ENCODE measurements at places on chromosomes 13 and 19.
A peak's percentile ranks its signal among the peaks of the same experiment; 100 is the strongest.

DNA sequence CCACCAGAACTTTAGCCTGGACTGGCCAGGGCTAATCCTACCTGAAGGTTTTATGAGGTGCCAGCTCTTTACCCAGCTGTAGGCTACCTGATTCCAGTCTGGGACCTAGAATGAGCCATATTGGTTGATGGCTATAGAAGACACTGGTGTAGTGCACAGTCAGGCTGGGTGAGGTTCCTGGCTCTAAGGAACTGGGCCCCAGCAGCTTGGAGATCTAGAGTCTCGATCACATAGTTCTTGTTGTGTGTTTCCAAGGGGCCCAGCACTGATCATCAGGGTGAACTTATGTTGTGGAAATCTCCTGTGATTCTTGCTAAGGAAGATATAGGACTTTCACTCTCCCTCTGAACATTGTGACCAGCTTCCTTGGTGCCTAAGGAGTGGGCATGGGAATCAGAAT, 236.3 kb downstream of the ZNF536 start:
- no peak for DNase-seq

GRCh38 chr13:74452881-74453280, 318.7 kb upstream of the KLF12 start:
- no peak for DNase-seq

GRCh38 chr13:110264685-110265275, 42.2 kb downstream of the COL4A1 start:
- no peak for DNase-seq

DNA sequence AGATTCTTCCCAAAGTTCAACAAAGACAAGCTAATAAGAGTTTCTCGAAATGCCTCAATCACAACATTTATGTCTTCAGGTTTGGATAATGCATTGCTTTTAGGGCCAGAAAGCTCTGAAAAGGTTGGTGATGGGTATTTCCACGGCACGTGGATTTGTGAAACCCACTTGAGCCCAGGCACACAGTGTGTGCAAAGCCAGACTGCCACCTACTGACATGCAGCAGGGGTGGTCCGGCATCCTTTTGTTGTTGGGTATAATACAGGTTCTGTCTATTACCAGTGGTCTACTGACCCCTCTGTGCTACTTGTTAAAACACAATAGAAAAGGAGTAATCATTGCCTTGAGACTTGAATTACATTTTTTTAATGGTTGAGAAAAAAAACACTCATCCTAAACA, 225.6 kb downstream of the RAP2A start:
- no peak for DNase-seq

DNA sequence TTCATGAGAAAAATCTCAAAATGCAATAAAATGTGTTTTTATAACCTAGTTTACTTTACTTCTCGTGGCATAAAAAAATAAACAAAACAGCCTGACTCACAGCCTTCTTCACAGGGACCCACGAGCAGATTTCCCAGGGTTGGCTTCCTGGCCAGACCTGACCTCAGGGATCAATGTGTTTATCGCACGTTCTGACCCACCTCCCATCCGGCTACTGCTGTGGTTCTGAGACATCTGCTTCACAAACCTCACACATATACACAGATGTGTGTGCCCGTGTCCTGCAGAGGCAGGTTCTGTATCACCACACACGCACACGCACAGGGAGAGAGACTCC, 118.3 kb downstream of the COL4A2 start:
- DNase-seq: no peak

DNA sequence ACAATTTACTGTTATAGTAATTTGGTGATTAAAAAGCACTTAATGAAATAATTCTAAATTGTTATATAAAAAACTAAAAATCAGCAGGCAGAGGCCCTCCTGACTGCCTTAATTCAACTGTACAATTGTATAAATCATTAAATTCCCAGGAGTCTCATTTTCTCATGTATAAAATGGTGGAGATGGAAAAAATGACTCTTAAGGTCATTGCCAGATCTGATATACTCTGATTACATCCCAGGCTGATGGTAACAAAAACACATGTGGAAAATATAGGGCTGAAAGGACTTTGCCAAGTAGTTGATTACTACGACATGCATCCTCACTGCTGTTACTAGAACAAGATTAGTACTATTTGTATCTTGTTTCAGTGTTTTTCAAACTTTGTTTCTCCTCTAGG, 1020.0 kb upstream of the SLC10A2 start:
- no peak for DNase-seq

- no peak for DNase-seq
Measured at GRCh38 chr13:48478391-48478790, 54.5 kb downstream of the RCBTB2 start.

GRCh38 chr19:39971380-39972035, 543 bp downstream of the PSMC4 start:
- no peak for DNase-seq

GRCh38 chr13:29746148-29746677, 104.2 kb downstream of the UBL3 start:
- no peak for DNase-seq

DNA sequence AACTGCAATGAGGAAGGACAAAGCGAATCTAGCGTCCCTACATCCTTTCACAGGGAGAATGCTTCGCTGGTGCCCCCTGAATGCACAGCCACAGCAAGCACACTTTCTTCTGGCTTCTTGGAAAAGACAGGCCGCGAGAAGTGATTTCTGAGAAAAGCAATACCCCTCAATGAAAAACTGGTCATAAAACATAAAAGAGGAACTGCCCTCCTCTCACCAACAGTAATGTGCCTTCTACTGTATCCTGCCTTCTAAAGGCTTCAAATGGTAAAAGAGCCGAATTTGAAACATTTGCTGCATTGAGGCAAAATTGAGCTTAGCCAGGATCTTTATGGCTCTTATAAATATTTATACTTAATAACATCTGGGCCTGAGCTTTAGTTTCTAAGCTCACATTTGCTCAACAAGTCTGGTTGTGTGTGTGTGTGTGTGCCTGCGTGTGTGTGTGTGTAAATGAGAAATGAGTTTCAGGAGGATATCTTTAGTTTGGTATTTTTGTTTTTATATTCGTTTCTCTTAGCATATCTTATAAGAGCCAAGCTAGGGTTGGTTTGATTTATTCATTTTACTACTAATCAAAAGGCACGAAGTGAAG, 246.1 kb upstream of the MAB21L1 start:
- DNase-seq: no peak

DNA sequence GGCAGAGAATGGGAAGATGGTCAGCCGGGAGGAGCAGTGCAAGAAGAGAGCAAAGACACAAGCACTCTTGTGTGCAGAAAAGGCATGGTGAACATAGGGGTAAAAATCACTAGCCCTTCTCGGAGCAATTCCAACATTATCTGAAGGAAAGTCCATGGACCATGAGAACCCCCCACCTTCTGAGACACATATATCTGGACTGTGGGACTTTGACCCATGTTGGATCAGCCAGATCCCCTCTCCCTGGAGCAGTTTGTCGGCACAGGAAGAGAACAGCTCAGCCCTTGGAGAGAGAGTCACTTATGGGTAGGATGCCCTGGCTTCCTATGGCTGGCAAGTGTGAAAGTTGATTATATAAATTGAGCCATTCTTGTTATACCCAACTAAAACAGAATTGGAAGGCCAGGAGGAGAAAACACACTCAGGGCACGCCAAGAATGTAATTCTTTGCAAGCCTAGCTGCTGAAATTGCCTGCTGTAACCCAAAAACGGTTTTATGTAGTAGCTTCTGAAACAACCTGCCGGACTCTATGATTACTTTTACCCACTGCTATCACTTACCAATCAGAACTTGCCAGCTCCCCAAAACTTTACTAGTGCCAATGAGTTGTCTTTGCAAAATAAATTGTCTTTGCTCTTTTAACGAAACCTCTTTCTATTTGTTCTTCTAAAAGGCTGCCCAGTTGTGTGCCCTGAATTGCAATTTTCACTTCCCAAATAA, 62.8 kb upstream of the ZNF599 start:
- no peak for DNase-seq

DNA sequence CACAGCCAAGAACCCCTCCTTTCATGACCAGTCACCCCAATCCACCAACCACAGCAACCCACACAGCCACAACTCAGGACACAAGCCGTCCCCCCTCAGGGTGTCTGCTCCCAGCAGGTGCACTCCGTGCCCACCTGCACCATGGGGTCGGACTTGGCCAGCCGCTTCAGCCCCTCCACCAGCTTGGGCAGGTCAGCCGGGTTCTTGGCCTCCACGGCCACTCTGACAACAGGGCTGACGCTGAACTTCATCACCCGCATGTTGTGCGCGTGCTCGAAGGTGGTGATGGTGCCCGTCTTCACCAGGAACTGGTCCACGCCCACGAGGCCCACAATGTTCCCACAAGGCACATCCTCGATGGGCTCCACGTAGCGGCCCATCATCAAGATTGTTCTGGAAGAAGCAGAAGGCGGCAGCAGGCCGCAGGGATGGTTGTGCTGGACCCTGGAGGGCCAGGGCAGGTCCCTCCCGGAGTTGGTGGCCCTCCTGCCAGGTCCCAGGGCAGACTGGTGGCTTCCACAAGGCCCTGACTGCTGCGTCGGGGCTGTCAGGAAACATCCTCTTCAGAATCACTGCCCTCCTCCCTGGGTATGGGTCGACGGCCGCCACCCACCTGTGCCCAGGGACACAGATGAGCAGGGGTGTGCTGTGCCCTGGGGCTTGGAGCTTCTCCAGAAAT, 5.5 kb downstream of the EEF2 start:
- no peak for DNase-seq

DNA sequence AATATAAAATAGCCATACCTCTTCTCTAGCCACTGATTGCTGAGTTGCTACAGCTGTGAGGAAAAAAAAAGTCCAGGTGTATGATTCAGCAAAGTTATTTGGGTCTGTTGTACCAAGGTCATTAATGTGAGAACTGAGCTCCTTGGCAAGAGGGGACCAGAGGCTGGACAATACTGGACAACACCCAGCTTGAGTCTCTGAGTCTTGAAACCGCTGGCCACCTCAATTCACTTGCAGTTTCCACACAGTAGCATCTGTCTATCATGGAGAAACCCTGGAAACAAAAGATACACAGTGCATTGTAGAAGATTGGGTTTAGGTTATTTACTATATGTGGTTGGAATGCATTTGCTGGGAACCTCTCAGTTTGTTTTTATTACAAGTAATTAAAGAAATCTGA, 60.4 kb downstream of the WDFY2 start:
- DNase-seq: no peak

DNA sequence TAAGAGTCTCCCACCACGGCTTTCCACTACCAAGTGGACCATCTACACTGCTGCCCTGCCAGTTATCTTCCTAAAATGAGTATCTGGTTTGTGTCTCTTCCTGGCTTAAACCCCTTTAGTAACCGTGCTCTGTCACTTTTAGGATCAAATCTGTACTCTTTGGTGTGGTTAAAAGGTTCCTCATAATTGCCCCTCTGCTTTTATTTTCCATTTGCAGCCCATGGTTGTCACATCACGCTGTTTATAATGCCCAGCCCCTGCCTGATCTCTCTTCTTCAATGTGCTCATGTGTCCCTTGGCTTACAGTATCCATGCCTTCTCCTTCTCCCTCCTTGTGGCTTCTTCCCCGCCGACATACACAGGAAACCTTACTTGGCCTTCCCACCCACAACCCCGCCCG, 100.1 kb downstream of the DGKH start:
- DNase-seq: no peak

GRCh38 chr13:33524086-33524485, 238.5 kb upstream of the STARD13 start:
- no peak for DNase-seq

DNA sequence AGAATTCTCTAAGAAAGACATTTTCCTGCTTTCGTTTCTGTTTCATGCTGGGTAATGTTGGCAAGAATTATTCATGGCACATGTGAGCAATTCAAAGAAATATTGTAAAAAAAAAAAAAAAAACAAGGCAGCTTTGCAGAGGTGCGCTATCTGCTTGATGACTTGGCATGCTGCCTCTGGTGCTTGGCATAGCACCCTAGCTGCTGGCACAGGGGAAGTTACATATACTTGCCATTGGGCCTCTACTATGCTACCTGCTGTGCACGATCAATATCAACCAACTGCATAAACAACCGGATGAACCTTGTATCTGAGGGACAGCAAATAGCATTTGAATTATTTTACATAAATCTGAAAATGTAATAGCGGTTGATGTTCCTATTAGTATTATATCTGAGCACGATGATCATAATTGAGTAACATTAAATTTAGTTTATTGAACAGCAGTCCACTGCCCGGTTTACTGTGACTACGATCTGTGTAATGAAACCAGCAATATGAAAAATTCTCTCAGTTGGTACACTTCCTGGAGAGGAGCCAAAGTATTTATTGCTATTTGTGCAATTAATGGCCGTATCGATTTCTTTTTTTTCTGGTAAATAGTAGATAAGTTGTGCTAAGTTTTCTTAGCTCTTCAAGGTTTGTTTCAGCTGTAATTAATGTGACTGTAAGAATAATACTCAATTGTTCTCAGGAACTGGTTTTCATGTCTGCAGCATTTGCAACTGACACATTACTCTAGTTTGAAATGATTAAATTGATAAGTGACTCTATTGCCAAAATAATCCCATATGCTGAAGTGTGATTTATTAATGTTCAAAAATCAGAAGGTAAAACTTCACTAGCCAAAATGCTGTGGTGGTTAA, 717.3 kb downstream of the DACH1 start:
- no peak for DNase-seq

DNA sequence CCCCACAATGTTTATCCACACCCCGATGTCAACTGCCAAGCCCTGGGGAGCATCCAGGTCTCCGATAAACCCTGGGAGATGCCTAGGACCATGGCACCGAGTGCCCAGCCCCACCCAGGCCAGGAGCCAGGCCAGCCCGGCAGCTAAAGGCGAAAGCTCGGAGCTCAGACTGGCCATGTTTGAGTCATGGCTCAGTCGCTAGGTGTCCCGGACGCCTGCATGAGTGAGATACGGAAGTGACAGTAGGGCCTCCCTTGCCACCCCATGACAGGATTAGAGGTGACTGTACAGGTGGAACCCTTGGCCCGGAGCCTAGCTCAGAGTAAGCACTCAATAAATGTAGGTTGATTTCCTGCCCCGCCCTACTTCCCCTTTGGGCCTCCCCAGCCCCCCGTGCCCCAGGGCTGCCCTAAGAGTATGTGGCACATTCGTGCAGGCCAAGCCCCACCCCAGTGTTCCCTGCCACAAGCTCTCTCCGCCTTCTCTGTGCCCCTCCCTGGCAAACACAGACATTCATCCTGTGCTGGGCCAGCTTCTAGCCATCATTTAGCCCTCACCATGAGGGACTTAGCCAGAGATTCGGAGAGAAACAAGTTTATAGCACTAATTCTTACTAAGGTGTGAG, 5.8 kb upstream of the TPM4 start:
- DNase-seq: peak; percentile 94

- DNase-seq: no peak
Measured at GRCh38 chr13:48391257-48391656, 21.7 kb downstream of the LPAR6 start.

GRCh38 chr19:7883105-7883504, 5.2 kb upstream of the LRRC8E start:
- DNase-seq: no peak

- DNase-seq: no peak
Measured at GRCh38 chr19:6227156-6227935, 52.4 kb downstream of the MLLT1 start.

- DNase-seq: no peak
Measured at GRCh38 chr13:31274390-31274789, 74.6 kb downstream of the B3GLCT start.

- no peak for DNase-seq
Measured at GRCh38 chr19:32598022-32598421, 17.0 kb downstream of the PDCD5 start.

- no peak for DNase-seq
Measured at GRCh38 chr13:84570831-84571230, 688.6 kb upstream of the SLITRK1 start.

- DNase-seq: no peak
Measured at GRCh38 chr19:45764475-45764874, 4.6 kb downstream of the SIX5 start.

All from CD4-positive, alpha-beta T cell treated with Interleukin-2 at 100 ng/mL for 4 hours (primary cell).